Activated CD8-positive, alpha-beta memory T cell treated with anti-CD3 and anti-CD28 coated beads for 1 hour (primary cell): ENCODE measurements at places on chromosomes 11 and 22.

DNA sequence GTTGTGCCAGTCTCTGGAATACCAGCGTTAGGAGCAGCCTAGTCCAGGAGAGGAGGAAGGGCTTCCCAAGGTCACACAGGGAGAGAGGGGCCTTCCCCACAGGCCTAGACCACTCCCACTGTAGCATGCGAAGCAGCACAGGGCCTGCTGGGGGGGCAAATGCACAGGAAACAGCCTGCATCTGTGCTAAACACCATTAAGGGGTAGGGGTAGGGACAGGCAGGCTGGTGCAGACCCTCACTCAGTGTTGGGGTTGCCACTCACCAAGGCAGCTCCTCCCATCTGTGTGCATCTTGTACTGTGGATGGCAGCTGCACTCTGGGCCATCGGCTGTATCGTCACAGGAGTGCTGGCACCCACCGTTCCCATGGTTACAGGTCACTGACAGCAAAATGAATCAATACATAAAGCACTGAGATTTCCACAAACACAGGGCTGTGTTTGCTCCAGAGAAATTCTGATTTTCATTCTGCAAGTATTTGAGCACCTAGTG is 24.9 kb downstream of the SCUBE2 start:
- DNase-seq: no peak

DNA sequence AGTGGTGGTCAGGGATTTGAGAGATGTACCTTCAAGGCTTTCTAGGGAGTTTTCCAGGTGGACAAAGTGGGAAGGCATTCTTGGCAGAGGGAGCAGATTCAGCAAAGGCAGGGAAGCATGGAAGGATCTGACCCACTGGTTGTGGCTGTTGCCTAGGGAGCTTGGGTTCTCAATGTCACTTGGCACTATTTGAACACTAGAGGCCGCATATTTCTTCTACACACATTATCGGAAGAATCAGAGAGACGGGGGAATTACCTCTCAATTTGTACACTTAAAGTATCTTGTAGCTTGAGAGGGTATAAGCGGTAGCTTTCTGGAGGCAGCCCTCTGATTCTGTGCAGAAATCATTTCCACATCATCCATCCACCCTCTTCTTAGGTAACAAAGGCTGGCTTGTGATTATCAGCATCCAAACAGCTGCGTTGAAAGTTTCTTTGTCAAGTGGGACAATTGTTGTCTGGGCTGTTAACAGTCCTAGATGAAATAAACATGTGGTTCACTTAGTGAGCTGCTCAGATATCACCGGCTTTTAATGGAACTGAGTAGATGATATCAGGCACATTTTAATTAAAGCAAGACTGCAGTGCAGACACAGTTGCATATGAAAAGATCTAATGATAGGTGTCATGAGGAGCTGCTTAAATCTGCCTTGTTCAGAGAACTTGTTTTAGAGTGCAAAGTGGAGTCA is 2.6 kb downstream of the NELL1 start:
- DNase-seq: no peak

DNA sequence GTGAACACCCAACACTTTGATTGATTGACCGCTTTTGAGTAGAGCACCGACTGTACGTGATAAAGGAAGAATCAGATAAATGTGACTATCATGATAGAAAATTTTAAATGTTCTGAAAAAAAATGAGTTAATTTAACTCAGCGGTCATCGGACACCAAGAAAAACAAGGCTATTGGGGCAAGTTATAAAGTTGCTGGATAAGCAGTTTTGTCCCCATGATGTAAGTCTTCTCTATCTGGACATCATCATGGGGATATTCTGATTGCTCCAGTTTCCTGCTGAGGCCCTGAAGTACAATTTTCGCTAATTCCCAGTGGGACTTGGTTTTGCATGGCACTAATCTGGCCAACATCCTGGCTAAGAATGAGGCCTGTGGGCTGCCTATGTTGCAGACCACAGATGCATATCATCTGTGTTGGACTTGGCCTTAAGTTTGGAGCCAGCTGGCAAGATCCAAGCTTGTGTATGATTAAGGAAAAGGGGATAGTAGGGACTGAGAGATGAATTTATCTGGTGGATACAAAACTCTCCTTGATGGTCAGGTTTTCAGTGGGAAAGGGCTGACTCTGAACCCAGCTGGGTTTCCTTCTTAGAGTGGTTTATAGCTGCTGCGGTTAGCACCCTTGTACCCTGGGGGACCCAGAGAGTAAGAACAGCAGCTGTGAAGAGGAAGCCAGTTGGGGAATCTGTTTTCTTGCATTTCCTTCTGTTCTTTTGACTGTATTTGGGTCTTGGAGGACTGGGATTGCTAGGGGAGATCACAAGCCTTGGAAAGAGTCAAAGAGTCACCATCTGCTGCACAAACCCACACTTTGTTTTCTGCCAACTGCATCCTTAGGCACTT is 118.3 kb downstream of the SEZ6L start:
- no peak for DNase-seq

GRCh38 chr22:39173787-39174497 is 21.5 kb upstream of the CBX7 start:
- DNase-seq: no peak

GRCh38 chr11:20459865-20460264 is 72.3 kb downstream of the PRMT3 start:
- DNase-seq: no peak

GRCh38 chr11:72842126-72842525 is 27.9 kb downstream of the ATG16L2 start:
- DNase-seq: no peak

DNA sequence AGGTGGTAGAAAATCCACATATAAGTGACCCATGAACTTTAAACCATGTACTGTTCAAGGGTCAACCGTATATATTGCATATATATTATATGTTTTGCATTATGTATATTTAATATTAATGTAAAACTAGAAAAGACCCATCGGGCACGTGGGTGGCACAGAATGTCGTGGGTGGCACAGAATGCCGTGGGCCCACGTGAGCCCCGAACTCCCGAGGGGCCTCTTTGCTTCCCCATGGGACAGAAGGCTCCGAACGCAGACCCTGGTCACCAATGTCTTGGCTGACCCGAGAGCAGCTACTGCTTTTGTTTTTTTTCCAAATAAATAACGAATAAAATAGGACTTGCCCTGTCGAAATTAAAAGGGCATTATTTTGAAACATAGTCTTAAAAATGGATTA is 415.4 kb downstream of the BRD1 start:
- no peak for DNase-seq

GRCh38 chr11:65849366-65849765 is 8.6 kb downstream of the CFL1 start:
- no peak for DNase-seq

- no peak for DNase-seq
These were observed 1341.8 kb downstream of the TBC1D22A start for GRCh38 chr22:48104102-48104738.

GRCh38 chr22:42976217-42976933 is 38.6 kb downstream of the PACSIN2 start:
- DNase-seq: no peak

GRCh38 chr11:96486890-96487611 is 97.2 kb downstream of the JRKL start:
- DNase-seq: no peak

DNA sequence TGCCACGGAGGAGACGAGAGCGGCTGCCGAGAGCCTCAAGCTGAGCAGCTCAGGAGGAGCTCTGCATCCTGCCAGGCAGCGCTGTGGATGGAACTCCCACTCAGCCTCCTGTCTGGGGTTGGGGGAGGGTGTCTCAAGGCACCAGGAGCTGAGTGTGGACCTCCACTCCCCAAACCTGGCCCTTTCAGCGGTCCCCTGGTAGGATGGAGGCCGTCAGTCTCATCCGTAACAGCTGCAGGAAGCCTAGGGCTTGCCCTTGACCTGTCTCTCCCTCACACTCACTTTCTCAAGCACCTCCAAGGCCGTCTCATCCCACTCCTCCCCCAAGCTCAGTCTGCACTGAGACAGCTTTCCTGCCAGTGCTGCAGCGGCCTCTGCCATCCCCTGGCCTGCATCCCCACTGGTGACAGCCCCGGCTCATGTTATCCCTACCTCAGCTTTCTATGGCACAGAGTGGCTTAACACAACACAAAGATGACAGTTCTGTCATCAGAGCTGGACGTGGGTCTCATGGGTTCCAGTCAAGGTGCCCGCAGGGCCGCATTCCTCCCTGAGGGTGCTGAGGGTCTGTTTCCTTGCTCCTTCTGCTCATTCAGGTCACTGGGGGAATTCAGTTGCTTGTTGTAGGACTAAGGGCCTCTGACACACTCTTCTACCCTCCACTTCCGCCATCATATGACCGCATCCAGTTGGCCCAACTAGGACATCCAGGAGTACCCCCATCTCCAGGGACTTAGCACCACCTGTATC is 341.9 kb upstream of the B3GAT1 start:
- DNase-seq: no peak

- no peak for DNase-seq
These were observed 37.4 kb downstream of the PAK1 start for GRCh38 chr11:77436506-77436905.

DNA sequence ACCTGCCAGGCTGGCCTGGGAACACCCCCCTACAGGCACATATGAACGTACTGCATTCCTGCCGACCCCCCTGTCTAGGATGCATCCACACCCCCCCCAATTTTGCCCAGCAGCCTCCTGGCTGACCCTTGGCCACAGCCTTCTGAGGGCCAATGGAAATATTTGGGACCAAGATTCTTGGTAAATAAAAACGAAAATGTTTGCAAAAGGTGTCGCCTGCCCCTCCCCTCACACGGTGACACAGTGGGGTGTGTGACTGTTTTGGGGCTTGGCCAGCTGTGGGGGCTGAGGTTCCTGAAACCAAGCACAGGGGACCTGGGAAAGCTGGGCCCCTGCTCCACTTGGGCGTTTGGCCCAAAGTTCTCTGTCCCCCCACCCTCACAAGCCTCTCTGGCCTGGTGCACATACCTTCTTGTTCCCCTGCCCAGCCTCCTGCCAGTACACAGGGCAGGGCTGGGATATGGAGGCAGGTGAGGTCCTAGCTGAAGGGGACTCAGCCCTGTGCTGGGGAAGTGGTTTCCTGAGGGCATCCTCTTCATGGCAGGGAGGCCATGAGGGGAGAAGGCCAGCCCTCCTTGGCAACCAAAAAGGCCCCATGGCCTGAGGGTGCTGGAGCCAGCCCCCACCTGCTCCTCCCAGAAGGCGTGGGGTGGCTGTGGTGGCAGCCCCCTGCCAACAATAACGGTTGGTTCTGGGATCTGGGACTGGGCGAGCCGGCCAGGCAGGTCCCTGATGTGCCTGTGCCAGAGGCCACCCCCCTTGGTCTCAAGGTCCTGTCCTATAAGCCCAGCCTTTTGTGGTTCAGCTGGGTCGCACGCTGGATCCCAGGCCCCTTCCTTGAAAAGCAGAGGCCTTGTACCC is 2.1 kb upstream of the CRACR2B start:
- no peak for DNase-seq

DNA sequence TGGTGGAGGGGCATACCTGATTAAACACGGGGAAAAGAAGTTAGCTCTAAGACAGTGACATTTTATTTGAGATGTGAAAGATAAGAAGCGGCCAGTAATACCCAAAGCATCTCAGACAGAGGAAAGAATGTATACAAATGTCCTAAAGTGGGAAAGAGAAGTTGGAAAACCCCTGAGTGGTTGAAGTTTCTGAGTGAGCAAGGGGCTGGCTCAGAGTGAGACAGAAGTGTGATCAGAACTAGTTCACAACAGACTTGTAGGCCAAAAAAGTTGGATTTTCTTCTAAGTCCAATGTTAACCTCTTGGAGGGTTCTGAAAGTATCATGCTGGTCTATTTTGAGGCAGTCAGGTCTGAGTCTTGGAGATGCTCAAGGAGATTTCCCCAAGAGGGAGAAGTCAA is 608.7 kb downstream of the SOX6 start:
- no peak for DNase-seq

GRCh38 chr11:34798985-34799384 is 117.2 kb downstream of the APIP start:
- no peak for DNase-seq

DNA sequence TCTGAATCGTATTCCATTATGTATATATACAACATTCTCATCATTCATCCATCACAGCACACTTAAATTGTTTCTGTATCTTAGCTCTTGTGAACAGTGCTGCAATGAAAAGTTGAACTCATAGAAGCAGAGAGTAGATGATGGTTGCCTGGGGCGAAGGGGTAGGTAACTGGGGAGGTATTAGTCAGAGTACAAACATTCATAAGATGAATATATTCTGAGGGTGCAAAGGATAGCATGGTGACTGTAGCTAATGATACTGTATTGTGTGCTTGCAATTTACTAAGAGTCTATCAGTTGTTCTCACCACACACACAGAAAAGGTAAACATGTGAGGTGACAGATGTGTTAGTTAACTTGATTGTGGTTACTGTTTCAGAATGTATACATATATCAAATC is 12.6 kb upstream of the RFPL2 start:
- DNase-seq: no peak

DNA sequence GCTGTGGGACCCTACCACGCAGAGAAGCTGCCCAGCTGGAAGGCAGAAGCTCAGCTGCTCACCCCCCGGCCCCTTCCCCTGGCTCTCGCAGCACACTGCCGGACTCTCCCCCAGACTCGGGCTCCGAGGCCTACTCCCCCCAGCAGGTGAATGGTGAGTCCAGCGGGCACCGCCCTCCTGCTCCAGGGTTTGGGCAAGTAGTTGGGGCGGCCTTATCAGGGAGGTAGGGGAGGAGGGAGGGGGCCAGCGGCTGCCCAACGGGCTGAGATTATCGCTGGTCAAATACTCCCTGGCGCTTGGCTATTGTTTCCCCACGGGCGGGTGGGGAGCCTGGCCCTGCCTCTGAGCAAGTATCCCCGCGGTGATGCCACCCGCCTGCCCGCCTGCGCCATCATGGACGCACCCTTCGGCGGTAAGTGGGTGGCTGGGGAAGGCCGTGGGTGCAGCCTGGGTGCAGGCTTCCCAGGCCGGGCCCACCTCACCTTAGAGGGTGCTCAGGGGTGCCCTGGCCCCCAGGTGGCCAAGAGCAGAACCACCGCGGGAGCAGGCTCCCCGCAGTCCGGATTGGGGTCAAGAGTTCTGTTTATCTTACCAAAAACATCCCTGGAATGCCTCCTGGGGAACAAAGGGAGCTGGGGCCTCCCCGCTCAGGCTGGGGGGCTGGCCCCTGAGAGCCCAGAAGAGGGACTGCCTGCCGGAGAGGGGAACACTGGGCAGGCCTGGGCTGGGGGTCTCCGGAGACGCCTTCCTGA is 16.9 kb downstream of the MYRF start:
- DNase-seq: no peak

- no peak for DNase-seq
These were observed 52.2 kb upstream of the CARS1 start for GRCh38 chr11:3109434-3109833.

GRCh38 chr11:34546511-34547209 is 33.1 kb upstream of the ELF5 start:
- DNase-seq: no peak

DNA sequence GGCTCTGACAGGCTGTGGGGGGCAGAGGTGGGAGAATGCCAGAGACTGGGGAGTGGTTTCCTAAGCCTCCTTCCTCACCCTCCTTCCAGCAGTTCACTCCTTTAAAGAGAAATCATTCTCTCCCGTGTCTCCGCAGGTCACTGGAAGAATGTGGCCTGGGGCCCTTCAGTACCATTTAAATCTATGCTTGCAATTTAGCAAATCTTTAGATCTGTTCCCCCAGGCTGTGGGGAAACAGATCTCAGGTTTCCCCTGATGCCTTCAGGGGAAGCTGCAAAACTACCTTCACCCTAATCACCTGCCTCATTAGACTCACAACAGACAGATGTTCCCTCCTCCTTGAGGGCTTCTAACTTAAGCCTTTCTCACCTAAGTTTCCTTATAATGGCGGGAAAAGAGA is 55.3 kb downstream of the KIRREL3 start:
- DNase-seq: no peak
